ENCODE measurements at places on chromosomes 13 and 19.

DNA sequence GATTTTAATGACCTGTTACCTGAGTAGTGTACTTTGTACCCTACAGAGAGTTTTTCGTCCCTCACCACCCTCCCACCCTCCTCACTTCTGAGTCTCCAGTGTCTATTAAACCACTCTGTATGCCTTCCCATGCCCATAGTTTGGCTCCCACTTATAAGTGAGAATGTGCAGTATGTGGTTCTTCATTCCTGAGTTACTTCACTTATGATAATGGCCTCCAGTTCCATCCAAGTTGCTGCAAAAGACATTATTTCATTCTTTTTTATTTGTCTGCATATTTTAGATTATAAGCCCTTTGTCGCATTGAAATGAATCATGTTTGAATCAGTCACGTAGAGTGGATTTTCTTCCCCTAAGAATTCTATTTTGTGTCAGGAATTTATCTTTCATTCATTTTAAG, 12.2 kb upstream of the HTR2A start:
- no peak for DNase-seq

GRCh38 chr19:47786566-47786965, 8.1 kb downstream of the SELENOW start:
- DNase-seq = no peak

- no peak for DNase-seq
These were observed 2.5 kb downstream of the PALM start for GRCh38 chr19:711254-711653.

GRCh38 chr19:42277821-42278451, 8.9 kb downstream of the CIC start:
- DNase-seq = no peak

DNA sequence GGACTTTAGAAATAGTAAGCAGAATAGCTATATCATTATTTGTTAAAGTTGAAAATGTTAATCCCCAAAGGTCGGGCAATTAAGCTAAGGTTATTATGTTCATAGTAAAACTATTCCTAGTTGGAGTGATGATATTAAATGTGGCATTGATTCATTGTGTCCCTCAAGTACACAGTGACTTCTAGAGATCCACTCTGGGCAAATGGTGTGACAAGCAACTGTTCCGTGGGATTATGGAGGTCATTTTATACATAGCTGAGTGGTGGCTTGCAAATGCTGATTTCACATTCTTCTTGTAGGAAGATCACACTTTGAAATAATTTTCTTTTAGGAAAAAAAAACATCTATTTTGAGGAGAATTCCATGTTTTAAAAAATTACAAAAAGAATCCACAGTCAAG, 317.8 kb downstream of the ATP8A2 start:
- no peak for DNase-seq

DNA sequence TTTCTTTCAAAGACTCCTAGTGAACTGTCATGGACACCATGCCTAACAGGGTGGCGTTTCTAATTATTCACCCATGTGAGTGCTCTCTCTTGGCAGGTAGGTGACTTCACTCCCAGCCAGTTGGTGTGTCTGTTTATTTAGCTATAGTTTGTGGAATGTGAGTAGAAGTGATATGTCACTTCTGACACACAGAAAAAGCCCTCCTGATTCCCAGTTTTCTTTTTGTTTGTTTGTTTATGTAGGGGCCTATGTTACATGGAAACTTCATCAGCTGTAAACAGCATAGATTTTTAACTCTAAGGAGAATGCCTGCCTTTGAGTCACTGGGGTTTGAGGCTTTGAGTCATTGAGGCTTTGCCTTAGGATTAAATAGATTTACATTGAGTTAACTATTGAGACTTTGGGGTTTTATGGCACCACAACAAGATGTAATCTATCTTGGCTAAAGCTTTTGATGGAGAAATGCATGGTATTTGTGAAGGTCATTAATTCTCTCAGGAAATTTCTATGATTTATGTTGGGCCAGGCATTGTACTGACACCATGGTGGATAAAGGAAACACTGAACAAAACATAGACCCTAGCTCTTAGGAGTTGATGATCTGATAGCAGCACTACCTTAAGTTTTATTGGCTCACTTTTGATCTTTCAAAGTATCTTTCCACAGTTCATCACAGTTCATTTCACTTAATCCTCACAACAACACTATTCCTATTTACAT, 45.3 kb downstream of the UFM1 start:
- DNase-seq = no peak

- DNase-seq = no peak
These were observed 212.8 kb upstream of the KLF12 start for GRCh38 chr13:74346960-74347359.

DNA sequence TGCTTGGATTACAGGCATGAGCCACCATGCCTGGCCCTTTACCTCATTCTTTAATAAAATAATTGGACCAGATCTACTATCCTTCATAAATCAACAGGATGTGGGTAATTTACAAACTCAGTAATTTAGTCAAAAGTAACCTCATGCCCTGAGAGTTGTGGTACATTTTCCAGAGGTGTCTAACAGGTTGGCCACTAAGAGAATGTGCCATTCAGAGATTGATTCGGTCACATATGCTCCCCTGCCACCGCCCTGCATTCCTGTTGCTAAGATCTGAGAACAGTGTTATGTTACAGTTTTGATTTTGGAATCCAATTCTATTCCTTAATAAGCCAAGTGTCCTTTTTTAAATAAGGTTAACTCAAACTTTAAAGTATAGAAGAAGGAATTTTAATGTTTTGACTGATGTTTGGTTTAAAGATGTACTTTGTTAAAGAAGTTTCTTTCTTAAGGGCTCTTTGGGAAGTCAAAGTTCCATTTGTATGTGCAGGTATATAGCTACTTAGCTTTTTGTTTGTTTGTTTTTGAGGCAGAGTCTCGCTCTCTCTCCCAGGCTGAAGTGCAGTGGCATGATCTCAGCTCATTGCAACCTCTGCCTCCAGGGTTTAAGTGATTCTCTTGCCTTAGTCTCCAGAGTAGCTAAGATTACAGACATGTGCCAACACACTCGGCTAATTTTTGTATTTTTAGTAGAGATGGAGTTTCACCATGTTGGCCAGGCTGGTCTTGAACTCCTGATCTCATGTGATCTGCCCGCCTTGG, 29.2 kb downstream of the PHF11 start:
- DNase-seq = no peak

GRCh38 chr19:48010932-48011758, 16.7 kb downstream of the ELSPBP1 start:
- no peak for DNase-seq

DNA sequence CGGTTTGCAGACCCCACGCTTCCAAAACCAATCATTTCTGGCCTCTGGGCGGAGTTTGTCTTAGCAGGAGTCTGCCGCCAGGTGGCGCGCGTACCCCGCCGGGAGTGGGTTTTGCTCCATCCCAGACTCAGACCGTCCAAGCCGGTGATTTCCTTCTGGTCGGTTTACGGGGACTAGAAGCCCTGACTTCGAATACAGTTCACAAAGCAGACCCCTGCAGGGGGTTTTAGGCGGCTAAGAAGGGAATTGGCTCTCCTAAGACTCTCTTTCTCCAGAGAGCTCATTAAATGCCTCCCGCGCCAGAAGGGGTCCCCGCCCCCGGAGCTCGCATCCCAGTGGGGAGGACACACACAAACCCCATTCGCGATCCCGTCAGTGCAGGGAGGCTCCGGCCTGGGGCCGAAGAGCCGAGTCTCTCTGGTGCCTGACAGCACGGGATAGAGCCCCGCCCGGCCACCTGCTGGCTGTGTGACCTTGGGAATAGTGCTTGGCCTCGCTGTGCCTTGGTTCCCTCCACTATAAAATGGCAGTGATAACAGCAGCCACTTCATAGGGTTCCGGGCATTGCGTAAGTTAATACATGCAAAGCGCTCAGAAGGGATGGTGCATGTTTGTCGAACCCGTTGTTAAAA, 8.6 kb upstream of the NUP62 start:
- no peak for DNase-seq

DNA sequence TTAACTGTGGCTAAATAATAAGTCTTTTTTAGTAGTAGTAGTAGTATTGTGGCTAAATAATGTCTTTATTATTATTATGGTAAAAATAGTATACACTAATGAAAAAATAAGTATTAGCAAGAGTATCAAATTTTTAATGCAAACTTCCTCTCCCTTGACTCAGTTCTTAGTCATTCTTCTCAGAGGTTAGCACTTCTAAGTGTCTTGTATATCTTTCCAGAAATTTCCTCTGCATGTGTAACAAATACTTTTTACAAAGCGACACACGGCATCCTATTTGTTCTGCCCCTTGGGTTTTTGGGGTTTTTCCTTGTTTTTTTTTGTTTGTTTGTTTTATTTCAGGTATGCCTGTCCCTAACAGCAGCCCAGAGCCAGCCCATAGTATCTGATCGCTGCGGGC, 20.9 kb downstream of the SIN3B start:
- DNase-seq = no peak

DNA sequence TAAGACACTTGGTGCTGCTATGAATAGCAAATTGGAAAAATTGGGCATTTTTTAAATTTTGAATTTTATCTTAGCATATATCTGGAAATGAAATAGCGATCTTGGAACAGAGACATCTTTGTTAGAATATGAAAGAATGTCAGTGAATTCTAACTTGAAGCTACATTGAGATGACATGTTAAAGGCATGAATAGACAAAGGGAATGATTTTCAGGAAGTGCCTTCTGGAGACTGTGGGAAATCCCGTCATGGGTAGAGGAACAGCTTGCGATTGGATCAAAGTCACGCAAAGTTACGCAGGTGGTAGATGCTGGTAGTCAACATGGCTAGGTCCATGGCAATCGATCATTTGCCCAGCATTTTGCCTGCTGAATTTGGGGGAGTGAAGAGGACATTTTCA, 43.5 kb downstream of the LRCH1 start:
- no peak for DNase-seq

DNA sequence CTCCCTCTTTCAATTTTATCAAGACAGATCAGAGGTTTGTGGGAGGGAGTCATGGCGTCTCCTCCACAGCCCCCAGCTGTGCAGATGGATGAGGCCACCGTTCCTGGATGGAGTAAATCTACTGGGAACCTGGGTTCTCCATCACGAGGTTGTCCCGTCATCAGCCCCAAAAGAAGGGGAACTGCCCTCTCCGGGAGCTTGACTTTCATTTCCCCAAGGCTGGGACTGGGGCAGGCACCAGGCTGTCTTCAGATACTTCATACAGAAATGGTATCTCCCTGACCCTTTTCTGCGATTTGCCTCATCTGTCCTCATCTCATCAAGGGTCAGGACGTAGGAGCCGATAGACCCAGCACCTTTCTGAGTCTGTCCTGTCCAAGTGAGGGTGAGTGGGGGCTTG, 9.8 kb downstream of the LILRB2 start:
- no peak for DNase-seq

GRCh38 chr19:39420769-39421168, 8.3 kb downstream of the PLEKHG2 start:
- DNase-seq = no peak

GRCh38 chr19:17424743-17425365, 5.0 kb downstream of the MVB12A start:
- no peak for DNase-seq

GRCh38 chr19:31350693-31351055, 1.4 kb upstream of the TSHZ3 start:
- no peak for DNase-seq

DNA sequence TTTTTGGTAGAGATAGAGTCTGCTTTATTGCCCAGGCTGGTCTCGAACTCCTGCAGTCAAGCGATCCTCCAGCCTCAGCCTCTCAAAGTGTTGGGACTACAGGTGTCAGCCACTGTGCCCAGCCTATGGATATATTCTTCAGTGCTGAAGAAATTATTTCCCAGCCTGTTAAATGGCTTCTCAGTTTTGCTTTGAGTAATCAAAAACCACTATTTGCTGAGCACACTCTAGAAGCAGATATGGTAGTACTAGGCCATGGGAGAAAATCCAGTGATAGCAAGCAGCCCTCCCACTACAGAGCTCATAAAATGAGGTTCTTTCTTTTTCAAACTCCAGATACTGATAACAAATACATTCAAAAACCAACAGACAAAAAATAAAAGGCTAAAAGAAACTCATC, 80.6 kb upstream of the CLDN10 start:
- DNase-seq = no peak

- DNase-seq = no peak
These were observed 94.7 kb downstream of the FRY start for GRCh38 chr13:32126278-32126677.

DNA sequence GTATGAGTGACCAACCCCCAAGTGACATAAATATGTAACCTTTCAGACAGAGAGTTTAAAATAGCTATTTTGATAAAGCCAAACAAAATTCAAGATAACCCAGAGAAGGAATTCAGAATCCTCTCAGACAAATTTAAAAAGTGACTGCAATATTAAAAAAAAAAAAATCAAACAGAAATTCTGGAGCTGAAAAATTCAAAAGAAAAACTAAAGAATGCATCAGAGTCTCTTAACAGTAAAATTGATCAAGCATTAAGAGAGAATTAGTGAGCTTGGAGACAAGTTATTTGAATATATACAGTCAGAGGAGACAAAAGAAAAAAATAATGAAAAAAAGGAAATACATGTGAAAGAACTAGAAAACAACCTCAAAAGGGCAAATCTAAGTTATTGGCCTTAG, 53.1 kb upstream of the ATXN8OS start:
- DNase-seq = no peak

DNA sequence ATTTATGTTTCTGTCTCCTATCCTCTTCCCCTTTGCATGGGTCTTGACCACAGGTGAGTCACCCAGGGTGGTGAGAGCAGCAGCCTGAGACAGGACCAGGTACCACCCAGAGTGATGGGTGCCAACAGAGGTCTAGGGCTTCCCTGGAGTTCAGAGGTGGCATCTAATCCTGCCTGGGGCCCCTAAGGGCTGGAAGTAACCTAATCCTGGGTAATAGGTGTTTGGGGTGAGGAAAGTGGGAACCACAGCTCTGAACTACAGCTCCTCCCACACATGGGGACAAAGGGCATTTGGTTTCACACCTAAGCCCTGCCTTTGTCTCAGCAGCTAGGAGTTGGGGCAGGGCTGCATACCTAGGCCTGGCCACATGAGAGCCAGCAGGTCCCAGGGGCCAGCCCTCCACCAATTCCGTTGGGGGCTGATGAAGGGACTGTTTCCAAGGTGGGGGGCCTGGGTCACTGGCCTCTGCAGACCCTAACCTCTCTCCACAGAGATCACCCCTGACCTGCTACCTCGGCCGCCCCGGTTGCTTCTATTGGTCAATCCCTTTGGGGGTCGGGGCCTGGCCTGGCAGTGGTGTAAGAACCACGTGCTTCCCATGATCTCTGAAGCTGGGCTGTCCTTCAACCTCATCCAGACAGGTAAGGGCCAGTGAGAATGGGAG, 8.0 kb downstream of the SPHK2 start:
- DNase-seq = no peak

GRCh38 chr13:32036757-32037156, 5.2 kb downstream of the FRY start:
- no peak for DNase-seq

- DNase-seq = no peak
These were observed 1448.0 kb upstream of the MIR17HG start for GRCh38 chr13:89899302-89900103.

GRCh38 chr13:114118511-114119123, 13.8 kb downstream of the RASA3 start:
- DNase-seq = no peak

Data from cortex of kidney (tissue), 1 donor.